ENCODE measurements at places on chromosomes 13 and 19.

DNA sequence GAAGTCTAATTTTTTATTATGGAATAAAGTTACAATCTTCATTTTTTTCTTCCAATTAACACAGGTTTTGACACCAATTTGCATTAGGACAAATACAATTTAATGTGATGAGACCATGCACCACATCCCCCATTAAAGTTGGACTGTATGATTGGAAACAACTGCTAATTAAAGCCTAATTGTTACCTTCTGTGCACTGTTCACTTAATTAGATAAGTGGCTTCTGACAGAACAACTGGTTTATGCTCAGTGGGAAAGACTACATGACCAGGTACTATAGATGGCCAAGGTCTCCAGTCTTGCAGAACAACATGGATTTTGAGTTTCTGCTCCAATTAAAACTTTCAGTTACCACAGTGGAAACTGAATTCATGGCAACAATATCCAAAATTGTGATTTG is 198.1 kb downstream of the FGF14 start:
- no peaks in the 10 kb centered on the region for H3K36me3 ChIP-seq
- no peaks in the 10 kb centered on the region for H3K4me1 ChIP-seq
- no peak overlapping the region for H3K27ac ChIP-seq
- DNase-seq: no peak

DNA sequence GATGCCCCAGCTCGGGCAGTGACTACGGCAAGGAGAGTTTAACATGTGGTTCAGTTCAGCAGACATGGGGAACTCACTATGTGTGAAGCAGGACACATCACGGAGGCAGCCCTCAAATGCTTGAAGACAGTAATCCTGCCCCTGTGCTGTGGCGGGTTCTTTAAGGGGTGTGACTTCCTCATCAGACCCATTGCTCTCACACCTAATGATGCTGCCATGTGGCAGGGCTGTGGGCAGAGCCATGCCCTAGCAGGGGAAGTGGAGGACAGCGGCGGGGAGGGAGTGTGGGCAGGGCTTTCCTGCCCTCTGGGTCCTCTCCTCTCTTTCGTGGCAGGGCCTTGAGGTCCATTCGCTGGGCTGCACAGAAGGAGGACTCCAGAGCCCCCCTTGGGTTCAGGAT is 131.1 kb upstream of the GJB6 start:
- H3K4me3 ChIP-seq: no peak overlapping the region
- H3K27me3 ChIP-seq: no peaks in the 10 kb centered on the region
- H3K36me3 ChIP-seq: no peaks in the 10 kb centered on the region
- no peak overlapping the region for H3K27ac ChIP-seq
- peaks cover 6% of the 10 kb centered on the region for H3K4me1 ChIP-seq
- DNase-seq: no peak

GRCh38 chr19:37095859-37096258 is 17.6 kb downstream of the ZNF420 start:
- peaks cover 17% of the 10 kb centered on the region for H3K36me3 ChIP-seq
- no peaks in the 10 kb centered on the region for H3K4me1 ChIP-seq
- no peak overlapping the region for H3K27ac ChIP-seq
- DNase-seq: no peak

DNA sequence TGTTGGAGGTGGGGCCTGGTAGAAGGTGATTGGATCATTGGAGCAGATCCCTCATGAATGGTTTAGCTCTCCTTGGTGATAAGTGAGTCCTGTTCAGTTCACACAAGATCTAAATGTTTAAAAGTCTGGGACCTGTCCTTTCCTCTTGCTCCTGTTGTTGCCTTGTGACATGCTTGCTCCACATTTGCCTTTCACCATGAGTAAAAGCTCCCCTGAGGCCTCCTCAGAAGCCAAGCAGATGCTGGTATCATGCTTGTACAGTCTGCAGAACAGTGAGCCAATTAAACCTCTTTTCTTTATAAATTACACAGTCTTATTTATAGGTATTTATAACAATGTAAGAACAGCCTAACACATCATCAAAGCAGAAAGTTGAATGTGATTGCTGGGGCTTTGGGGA is 24.2 kb upstream of the RFC3 start:
- no peaks in the 10 kb centered on the region for H3K36me3 ChIP-seq
- H3K27ac ChIP-seq: no peak overlapping the region
- DNase-seq: no peak
- no peaks in the 10 kb centered on the region for H3K27me3 ChIP-seq
- H3K4me3 ChIP-seq: no peak overlapping the region

DNA sequence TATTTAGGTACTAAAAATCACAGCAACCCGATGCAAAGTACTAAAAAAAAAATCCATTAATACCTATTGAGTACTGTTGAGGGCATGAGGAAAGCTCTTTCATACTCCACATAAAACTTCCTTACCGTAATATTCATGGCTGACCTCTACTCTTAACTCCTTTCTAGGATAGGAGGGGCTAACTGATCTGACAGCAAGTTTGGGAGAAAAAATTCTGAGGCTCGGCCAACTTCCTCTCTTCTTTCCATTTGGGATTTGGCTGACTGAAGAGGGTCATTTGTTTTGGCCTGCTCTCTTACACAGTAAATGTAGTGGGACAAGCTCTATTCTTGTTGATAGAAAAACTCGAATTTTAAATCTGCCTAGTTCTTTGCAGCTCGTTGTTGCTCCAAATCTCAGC is 9.4 kb upstream of the USPL1 start:
- no peak for DNase-seq
- no peaks in the 10 kb centered on the region for H3K27me3 ChIP-seq
- H3K27ac ChIP-seq: no peak overlapping the region

DNA sequence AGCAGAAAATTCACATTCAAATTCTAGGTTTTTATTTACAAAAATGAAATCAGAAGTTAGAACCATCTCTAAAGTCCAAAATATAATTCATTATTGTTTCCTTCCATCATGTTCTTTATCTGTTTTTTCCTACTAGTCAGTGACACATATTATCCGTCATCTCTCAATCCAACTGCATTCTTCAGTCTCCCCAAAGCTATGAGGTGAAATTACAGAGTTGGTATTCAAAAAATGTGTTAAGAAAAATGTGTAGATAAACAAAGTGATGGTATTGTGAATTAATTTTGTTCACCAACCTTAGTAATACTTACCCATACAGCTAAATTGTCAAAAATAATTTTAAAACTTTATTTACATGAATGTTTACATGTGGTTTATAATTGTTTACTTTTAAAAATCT is 448.7 kb upstream of the MIR17HG start:
- H3K27me3 ChIP-seq: no peaks in the 10 kb centered on the region
- H3K4me1 ChIP-seq: no peaks in the 10 kb centered on the region
- no peaks in the 10 kb centered on the region for H3K36me3 ChIP-seq
- no peak overlapping the region for H3K27ac ChIP-seq
- H3K4me3 ChIP-seq: no peak overlapping the region
- no peak for DNase-seq

- H3K27me3 ChIP-seq: no peaks in the 10 kb centered on the region
- no peak overlapping the region for H3K4me3 ChIP-seq
- peaks cover 2% of the 10 kb centered on the region for H3K4me1 ChIP-seq
- no peaks in the 10 kb centered on the region for H3K36me3 ChIP-seq
- no peak overlapping the region for H3K27ac ChIP-seq
These were observed 35.1 kb downstream of the INTS6 start for GRCh38 chr13:51417716-51418115.

- H3K4me3 ChIP-seq: no peak within 1 kb of the TSS
- no peaks in the 10 kb centered on the region for H3K36me3 ChIP-seq
- H3K4me1 ChIP-seq: no peaks in the 10 kb centered on the region
- no peaks in the 10 kb centered on the region for H3K27me3 ChIP-seq
- no peak for DNase-seq
These were observed at the start of gene ICAM3 for GRCh38 chr19:10339380-10339960. TSS of gene ICAM3 (minus strand) at chr19:10339624. CDS start at chr19:10339614, 10 bp downstream.

DNA sequence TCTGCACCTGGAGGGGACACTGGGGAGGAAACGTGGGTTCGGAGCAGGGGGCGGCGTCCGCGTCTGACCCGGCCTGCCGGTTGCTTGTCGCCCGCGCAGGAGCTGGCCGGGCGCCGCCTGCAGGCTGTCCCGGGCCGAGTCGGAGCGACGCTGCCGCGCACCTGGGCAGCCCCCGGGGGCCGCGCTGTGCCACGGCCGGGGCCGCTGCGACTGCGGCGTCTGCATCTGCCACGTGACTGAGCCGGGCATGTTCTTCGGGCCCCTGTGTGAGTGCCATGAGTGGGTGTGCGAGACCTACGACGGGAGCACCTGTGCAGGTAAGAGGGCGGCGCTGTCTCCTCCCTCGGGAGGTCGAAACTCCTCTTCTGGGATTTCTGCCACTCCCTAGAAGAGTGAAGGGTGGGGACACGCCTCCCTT is 1.3 kb downstream of the ITGBL1 start:
- H3K27ac ChIP-seq: no peak overlapping the region
- no peaks in the 10 kb centered on the region for H3K27me3 ChIP-seq
- no peak for DNase-seq
- H3K4me3 ChIP-seq: no peak overlapping the region

GRCh38 chr19:6868351-6868750 is 19.0 kb upstream of the ADGRE1 start:
- no peaks in the 10 kb centered on the region for H3K36me3 ChIP-seq
- no peak overlapping the region for H3K27ac ChIP-seq
- peaks cover 5% of the 10 kb centered on the region for H3K27me3 ChIP-seq
- DNase-seq: no peak
- H3K4me3 ChIP-seq: no peak overlapping the region
- no peaks in the 10 kb centered on the region for H3K4me1 ChIP-seq

DNA sequence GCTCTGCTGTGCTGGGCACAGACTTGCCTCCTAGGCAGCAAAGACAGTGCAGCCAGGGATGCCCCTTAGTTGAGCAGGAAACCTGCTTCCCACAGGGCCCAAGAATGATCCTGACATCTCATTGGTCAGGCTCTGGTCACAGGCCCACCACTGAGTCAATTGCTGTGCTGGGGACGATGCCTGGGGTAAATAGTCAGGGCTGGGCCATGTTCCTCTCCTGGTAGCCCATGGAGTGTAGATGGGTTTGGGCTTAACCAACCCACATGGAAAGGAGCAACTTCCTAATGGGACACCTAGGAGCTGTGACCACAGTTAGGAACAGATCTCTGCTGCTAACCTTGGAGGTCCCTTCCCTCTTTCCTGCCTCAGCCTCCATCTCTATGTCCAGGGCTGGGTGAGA is 212.5 kb upstream of the ZNF536 start:
- H3K27ac ChIP-seq: no peak overlapping the region
- DNase-seq: no peak
- H3K27me3 ChIP-seq: no peaks in the 10 kb centered on the region
- no peaks in the 10 kb centered on the region for H3K36me3 ChIP-seq

DNA sequence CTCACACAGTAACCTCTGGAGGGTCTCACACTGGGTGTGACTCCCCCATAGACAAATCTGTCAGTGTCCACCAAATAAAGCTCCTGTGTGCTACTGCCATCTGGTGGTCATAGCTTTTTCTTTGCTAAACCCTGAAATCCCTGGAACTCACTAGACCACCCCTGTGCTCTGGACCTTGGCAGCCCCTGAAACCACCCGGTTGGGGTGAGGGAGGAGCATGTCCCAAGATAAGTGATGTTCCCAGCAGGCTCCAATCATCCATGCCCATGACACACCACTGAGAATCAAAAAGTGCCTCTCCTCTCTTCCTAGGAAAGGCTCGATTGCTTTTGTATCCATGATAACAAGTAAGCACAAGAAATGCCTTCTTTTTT is 6.5 kb upstream of the HSD17B14 start:
- H3K27ac ChIP-seq: no peak overlapping the region
- H3K4me1 ChIP-seq: no peaks in the 10 kb centered on the region
- H3K27me3 ChIP-seq: no peaks in the 10 kb centered on the region
- peak; percentile 76 for DNase-seq

DNA sequence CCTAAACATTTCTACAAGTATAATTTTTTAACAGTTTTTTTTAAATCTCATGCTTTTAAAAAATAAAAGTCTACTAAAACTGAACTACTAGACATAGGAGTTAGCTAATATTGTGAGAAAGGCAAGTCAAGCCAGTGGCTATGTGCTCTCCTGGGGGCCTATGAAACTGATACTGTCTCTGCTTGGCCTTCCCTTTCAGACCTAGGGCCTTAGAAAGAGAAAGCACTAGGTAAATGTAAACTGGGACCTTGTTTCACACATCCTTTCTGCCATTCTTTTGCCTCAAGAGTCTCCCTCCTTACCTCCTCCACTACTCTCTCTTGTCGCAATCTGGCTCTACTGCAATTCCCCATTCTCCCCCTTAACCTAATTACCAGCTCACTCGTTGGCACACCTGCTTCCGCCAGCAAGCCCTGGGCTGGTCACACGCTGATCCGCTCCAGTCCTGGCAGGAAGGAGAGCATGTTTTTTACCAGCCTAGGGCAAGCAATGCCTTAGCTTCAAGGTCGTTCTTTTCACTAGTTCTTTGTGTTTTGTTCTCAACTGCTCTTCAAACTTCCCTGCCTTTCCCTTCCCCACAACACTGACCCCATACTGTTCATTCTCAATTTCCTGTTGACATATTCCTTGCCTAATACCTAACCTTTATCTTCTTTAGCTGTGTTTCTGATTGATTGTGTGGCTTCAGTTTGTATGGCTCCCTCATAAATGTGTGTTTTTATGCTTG is 23.1 kb downstream of the TBC1D4 start:
- H3K27ac ChIP-seq: peak overlapping the region; percentile 15
- H3K4me3 ChIP-seq: no peak overlapping the region
- H3K36me3 ChIP-seq: no peaks in the 10 kb centered on the region

DNA sequence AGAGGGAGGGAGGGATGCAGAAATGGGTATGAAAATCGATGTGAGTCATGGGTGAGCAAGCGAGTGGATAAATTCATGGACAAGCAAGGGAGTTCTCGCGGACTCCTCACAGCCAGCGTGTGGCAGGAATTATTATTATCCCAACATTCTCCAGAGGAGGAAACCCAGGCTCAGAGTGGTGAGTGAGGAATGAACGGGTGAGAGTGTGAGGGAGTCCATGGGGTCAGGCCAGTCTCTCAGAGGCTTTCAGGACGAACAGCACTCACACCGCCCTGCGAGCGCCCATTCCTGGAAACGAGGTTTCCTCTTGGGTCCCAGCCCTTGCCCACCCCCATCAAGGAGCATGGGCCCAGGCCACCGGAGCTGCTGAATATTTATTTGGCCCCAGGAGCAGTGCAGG is 6.3 kb upstream of the DNAAF3 start:
- H3K27me3 ChIP-seq: peaks cover 80% of the 10 kb centered on the region
- H3K4me3 ChIP-seq: no peak overlapping the region
- DNase-seq: no peak
- no peaks in the 10 kb centered on the region for H3K36me3 ChIP-seq

DNA sequence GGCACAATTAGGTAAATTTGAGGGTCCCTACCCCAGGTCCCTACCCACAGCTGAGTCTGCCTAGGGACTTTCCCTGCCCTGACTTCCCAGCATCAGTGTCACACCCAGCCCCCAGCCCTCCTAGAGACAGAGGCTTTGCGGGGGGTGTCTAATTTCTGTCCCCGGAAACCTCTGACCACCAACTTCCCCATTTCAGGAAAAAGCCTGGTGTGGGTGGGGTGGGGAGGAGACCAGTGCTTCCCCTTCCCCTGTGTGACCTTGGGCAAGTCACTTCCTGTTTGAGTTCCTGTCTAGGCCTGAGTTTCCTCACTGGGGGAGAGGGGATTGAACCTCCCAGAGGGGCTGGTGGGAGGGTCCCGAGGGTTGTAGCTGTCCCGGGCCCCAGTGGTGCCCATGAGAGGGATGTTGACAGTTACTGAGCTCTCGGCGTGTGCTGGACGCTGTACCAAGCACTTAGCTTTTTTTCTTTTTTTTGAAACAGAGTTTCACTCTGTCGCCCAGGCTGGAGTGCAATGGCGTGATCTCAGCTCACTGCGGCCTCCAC is 7.9 kb downstream of the VASP start:
- peak overlapping the region; percentile 71 for H3K27ac ChIP-seq
- no peaks in the 10 kb centered on the region for H3K36me3 ChIP-seq
- no peak overlapping the region for H3K4me3 ChIP-seq
- H3K4me1 ChIP-seq: peaks cover 12% of the 10 kb centered on the region
- no peaks in the 10 kb centered on the region for H3K27me3 ChIP-seq
- no peak for DNase-seq

GRCh38 chr19:28026636-28027035 is 1186.3 kb downstream of the UQCRFS1 start:
- H3K4me3 ChIP-seq: no peak overlapping the region
- DNase-seq: no peak
- H3K36me3 ChIP-seq: no peaks in the 10 kb centered on the region
